Ureter (tissue), 1 donor: ENCODE measurements at places on chromosomes 5 and 9. TPM values are rescaled to one million over a fixed set of nuclear protein-coding genes. Genes with fewer than 3 reads are reported as not detected.

Gene ARL10
- 9.3 TPM for total RNA-seq

DNA sequence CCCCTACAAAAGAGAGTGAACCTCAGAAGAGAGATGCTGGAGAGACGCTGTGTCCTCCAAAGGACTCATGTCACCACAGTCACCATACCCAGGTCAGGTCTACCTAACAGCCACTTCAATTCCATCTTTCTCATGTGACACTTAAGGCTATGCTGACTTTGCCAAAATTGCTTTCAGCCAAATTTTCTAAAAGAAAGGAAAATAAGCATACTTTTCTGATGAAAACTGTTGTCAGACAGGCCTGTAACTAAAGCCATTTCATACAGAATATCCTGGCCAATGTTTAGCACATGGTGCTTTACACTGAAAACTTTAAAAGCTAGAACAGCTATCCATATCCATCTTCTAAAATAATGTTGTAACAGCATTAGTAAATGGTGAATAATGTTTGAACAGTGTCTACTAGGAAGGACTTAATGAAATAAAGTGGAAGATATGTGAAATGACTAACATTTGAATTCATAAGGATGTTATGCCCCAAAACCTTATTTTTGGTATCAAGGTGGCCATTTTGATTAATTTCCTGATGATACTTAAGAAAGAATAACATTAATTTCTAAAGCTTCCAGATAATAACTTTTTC is 97.2 kb downstream of the NFIB start:
- DNase-seq = no peak

Gene GFI1B
- total RNA-seq = not detected

GRCh38 chr5:66633754-66634153 is 37.6 kb downstream of the MAST4 start:
- DNase-seq = no peak

- DNase-seq = no peak
Measured at GRCh38 chr9:109031241-109031640, 17.9 kb upstream of the CTNNAL1 start.

- no peak for DNase-seq
Measured at GRCh38 chr5:65482296-65482735, 596 bp upstream of the ADAMTS6 start.

Gene PCDHGB1
- total RNA-seq = 3.0 TPM

- DNase-seq = no peak
Measured at GRCh38 chr5:95957561-95958203, 4.0 kb downstream of the ELL2 start.
